Umbilical cord (tissue), 2 donors: ENCODE measurements at places on chromosomes 11 and 22. TPM values are rescaled to one million over a fixed set of nuclear protein-coding genes. Genes with fewer than 3 reads are reported as not detected.

SLC22A25 gene
- total RNA-seq: not detected

OR9I1 gene
- 1.4 TPM for total RNA-seq

DEUP1 gene
- 4.1 TPM for total RNA-seq

NLRP14 gene
- 2.6 TPM for total RNA-seq

PATE2 gene
- total RNA-seq: 12.5 TPM

RASSF10 gene
- total RNA-seq: 2.6 TPM

SMC1B gene
- total RNA-seq: 0.72 TPM

PHF21B gene
- 2.2 TPM for total RNA-seq

HEPN1 gene
- total RNA-seq: not detected

OR56A5 gene
- total RNA-seq: 5.5 TPM

TNNI2 gene
- not detected for total RNA-seq

VWA5A gene
- total RNA-seq: 19.7 TPM
